Memory B cell (primary cell): ENCODE measurements at places on chromosomes 16 and 17.

- peaks cover 2% of the 10 kb centered on the region for H3K36me3 ChIP-seq
- H3K4me1 ChIP-seq = peaks cover 53% of the 10 kb centered on the region
- no peaks in the 10 kb centered on the region for H3K27me3 ChIP-seq
- H3K4me3 ChIP-seq = peak within 1 kb of the TSS; percentile 96
- H3K27ac ChIP-seq = peak within 1 kb of the TSS; percentile 93
These were observed at the start of gene CISD3 for GRCh38 chr17:38729886-38730525. Gene CISD3, plus strand, starts transcription at chr17:38730341. Its CDS starts 18 bp downstream, at chr17:38730359.

DNA sequence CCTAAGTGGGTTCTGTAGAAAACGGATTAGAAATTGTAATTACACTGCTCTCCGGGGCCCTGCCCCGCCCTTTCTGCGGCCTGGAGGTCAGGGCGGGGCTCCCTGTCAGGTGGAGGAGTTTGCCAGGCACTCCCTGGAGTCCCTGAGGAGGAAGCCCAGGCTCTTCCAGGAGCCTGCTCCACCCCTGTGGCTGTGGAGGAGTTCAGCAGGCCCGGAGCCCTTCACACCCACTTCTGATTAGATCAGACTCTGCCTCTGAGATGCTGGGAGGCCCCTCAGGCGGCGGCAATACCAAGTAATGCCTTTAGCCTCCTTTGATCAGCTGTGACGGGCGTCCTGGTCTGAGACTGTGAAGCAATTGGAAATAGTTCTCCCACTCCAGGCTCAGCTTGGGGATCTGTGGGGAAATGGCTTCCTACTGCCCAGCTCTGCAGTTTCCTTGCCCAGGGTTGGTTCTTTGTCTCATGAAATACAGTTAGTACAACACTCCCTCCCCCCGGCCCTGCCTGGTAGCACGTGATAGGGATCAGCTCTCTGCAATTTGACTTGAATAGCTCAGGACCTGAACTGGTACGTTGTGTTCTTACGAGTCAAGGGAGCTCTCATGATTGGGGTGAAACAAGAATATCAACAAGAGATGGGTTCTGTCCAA is 22.3 kb downstream of the BAIAP2 start:
- DNase-seq = no peak
- no peak overlapping the region for H3K4me3 ChIP-seq
- H3K36me3 ChIP-seq = no peaks in the 10 kb centered on the region

DNA sequence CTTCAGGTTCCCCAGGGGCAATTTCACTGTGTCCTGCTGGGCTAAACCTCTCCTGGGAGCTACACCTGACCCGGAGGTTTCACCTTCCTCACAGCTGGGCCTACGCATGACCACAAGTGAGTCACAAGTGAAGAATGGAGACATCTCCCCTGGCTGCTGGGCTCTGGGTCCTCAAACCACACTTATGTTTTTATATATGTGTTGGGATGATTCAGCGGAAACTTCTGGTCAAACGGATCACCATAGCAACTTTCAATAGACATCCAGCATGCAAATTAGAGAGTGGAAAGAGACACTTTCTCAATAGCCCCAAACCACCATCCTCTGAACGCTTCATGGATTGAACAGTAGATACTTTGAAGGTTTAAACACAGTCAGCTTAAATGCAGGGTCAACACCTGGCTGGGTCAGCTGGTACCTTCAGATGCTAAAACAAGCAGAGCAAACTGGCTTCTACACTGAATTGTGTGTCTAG is 28.0 kb upstream of the MAF start:
- no peaks in the 10 kb centered on the region for H3K4me1 ChIP-seq
- no peak overlapping the region for H3K4me3 ChIP-seq
- H3K27ac ChIP-seq = no peak overlapping the region
- DNase-seq = no peak
- no peaks in the 10 kb centered on the region for H3K36me3 ChIP-seq

GRCh38 chr16:58661199-58661830 is 23.3 kb downstream of the SLC38A7 start:
- no peaks in the 10 kb centered on the region for H3K36me3 ChIP-seq
- H3K27ac ChIP-seq = no peak overlapping the region
- H3K27me3 ChIP-seq = peaks cover 2% of the 10 kb centered on the region
- no peak overlapping the region for H3K4me3 ChIP-seq
- DNase-seq = no peak

DNA sequence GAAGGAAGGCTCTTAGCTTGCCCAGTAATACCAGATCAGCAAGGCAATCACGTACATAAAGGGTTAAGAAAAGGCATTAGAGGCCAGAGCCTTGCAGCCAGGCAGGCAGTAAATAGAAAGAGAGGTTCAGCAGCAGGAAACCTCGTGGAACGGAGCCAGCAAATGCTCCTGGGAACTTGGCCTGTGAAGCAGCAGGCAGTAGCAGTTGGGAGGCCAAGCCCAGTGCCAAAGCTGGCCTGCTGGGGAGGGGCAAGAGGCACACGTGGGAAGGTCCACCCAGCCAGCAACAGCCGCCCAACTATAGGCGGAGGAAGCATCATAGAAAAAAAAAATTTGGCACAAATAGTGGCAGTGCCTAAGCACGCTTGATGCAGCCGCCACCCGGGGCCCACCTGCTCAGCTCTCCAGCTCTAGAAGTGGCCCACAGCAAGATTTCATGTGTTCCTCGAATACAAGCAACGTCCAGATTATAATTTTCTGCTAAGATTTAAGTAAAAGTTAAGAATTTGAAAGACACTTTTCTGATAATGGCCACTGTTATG is 2339.5 kb downstream of the TP53TG3F start:
- DNase-seq = no peak
- H3K36me3 ChIP-seq = no peaks in the 10 kb centered on the region

GRCh38 chr17:81132197-81132540 is 33.1 kb upstream of the PVALEF start:
- no peaks in the 10 kb centered on the region for H3K36me3 ChIP-seq
- H3K4me3 ChIP-seq = no peak overlapping the region
- no peak for DNase-seq
- no peaks in the 10 kb centered on the region for H3K4me1 ChIP-seq
- no peaks in the 10 kb centered on the region for H3K27me3 ChIP-seq

DNA sequence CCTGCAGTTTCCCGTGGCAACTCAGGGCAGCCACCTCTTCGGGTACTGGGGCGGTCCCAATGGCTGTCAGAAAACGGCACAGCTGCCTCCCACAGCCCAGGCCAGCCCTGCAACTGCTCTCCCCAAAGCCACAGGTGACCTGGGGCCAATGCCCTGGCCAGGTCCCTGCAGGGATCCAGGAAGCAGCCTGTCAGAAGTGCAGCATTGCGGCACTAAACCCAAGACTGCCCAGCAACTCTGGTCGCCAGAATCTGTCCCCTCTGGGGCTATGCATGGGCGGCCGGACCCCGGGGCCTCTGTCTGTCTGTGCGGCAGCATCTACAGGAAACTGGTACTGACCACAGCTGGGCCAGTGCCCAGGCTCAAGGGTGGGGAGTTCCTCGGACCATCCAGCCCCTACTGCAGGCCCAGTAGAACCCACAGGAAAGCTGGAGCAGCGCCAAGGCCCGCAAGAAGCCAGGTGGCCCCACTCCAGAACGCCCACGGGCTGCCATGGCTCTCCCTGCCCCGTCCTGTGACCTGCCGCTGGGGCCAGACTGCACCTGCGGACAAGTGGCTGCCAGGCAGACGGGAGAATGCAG is 5.5 kb downstream of the CYBC1 start:
- no peaks in the 10 kb centered on the region for H3K27me3 ChIP-seq
- H3K27ac ChIP-seq = no peak overlapping the region
- H3K4me3 ChIP-seq = no peak overlapping the region

- H3K27ac ChIP-seq = no peak overlapping the region
- H3K4me3 ChIP-seq = no peak overlapping the region
- no peaks in the 10 kb centered on the region for H3K27me3 ChIP-seq
- no peaks in the 10 kb centered on the region for H3K4me1 ChIP-seq
- DNase-seq = no peak
These were observed 824.8 kb upstream of the SOX9 start for GRCh38 chr17:71296005-71296404.

- H3K27me3 ChIP-seq = peaks cover 30% of the 10 kb centered on the region
- no peak overlapping the region for H3K4me3 ChIP-seq
- H3K4me1 ChIP-seq = peaks cover 6% of the 10 kb centered on the region
- DNase-seq = no peak
These were observed 2.2 kb upstream of the CDH5 start for GRCh38 chr16:66364117-66364958.

- no peak overlapping the region for H3K27ac ChIP-seq
- DNase-seq = no peak
- peaks cover 3% of the 10 kb centered on the region for H3K4me1 ChIP-seq
- no peak overlapping the region for H3K4me3 ChIP-seq
- peaks cover 8% of the 10 kb centered on the region for H3K36me3 ChIP-seq
These were observed 67.5 kb downstream of the MARF1 start for GRCh38 chr16:15575293-15576049.

DNA sequence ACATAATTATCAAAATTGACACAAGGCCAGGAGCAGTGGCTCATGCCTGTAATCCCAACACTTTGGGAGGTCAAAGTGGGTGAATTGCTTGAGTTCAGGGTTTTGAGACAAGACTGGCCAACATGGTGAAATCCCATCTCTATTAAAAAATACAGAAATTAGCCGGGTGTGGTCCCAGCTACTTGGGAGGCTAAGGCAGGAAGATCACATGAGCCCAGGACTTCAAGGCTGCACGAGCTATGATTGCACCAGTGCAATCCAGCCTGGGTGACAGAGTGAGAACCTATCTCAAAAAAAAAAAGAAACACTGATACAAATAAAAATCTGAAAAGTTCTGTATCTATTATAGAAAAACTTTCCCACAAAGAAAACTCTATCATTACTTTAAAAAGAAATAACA is 15.5 kb downstream of the MYH10 start:
- H3K36me3 ChIP-seq = peaks cover 2% of the 10 kb centered on the region
- no peak overlapping the region for H3K4me3 ChIP-seq
- H3K4me1 ChIP-seq = no peaks in the 10 kb centered on the region

DNA sequence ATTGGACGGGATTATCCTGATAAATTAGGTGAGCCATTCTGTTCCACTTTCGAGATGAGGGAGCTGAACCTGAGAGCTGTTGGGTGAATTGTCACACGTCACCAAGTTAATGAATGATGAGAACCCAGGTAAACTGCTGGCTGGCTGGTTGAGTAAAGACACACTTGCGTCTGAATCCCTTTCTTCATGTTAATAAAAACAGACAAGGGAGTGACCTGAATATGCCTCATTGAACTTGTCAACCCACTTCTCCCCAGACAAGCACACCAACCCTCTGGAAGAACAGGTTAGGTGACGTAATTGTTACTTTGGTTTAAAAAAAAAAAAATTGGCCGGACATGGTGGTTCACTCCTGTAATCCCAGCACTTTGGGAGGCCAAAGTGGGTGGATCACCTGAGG is 400.9 kb upstream of the CDH5 start:
- H3K4me1 ChIP-seq = no peaks in the 10 kb centered on the region
- H3K27me3 ChIP-seq = no peaks in the 10 kb centered on the region
- no peaks in the 10 kb centered on the region for H3K36me3 ChIP-seq
- no peak overlapping the region for H3K27ac ChIP-seq
- no peak overlapping the region for H3K4me3 ChIP-seq

- H3K4me1 ChIP-seq = peaks cover 2% of the 10 kb centered on the region
- peaks cover 29% of the 10 kb centered on the region for H3K36me3 ChIP-seq
- no peak for DNase-seq
- H3K27ac ChIP-seq = no peak overlapping the region
- no peaks in the 10 kb centered on the region for H3K27me3 ChIP-seq
These were observed 14.9 kb downstream of the LIMD2 start for GRCh38 chr17:63685041-63685440.

GRCh38 chr16:27398894-27399853 is 2.8 kb upstream of the IL21R start:
- H3K27me3 ChIP-seq = peaks cover 3% of the 10 kb centered on the region
- no peak for DNase-seq
- peaks cover 4% of the 10 kb centered on the region for H3K36me3 ChIP-seq
- peak overlapping the region; percentile 54 for H3K4me3 ChIP-seq
- peaks cover 49% of the 10 kb centered on the region for H3K4me1 ChIP-seq

GRCh38 chr16:67661101-67661761 is 471 bp downstream of the PARD6A start:
- peak overlapping the region; percentile 94 for H3K4me3 ChIP-seq
- H3K4me1 ChIP-seq = peaks cover 26% of the 10 kb centered on the region
- no peak for DNase-seq
- no peaks in the 10 kb centered on the region for H3K27me3 ChIP-seq
- H3K27ac ChIP-seq = peak overlapping the region; percentile 94

DNA sequence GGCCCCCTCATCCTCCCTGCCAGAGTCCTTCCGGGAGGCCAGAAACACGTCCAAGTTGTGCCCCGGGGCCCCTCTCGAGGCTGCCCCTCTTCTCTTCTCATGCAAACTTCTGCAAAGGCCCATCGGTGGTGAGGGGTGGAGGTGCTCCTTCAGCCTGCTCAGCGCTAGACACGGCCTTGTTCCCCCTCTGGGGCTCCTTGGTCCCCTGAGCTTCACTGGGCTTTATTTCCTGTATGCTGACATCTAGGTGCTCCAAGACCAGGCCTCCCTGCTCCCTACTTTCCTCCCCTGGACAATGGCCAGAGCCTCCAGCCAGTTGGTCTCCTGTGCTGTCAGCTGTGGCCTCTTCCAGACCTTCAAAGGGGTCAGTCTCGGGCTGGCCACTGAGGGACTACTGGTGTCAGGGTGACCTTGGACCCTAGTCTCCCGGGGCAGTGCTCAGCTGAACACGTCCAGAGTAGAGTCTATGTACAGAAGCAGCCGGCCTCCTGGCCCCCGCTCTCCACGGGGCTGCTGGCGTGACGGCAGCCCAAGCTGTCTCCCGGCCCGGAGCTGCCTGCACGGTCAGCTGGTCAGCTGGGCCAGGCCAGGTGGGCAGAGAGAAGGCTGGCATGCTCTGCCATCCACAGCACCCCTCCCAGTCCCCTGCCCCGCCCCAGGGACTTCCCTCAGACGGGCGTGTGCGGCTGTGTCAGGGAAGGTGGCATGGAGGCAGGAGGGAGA is 1.7 kb upstream of the PRR35 start:
- peaks cover 14% of the 10 kb centered on the region for H3K27me3 ChIP-seq
- H3K27ac ChIP-seq = no peak overlapping the region
- H3K4me3 ChIP-seq = no peak overlapping the region
- H3K36me3 ChIP-seq = peaks cover 2% of the 10 kb centered on the region
- DNase-seq = no peak

GRCh38 chr17:80457236-80457856 is 19.1 kb downstream of the NPTX1 start:
- peaks cover 13% of the 10 kb centered on the region for H3K4me1 ChIP-seq
- no peaks in the 10 kb centered on the region for H3K36me3 ChIP-seq
- no peak for DNase-seq
- peaks cover 26% of the 10 kb centered on the region for H3K27me3 ChIP-seq

DNA sequence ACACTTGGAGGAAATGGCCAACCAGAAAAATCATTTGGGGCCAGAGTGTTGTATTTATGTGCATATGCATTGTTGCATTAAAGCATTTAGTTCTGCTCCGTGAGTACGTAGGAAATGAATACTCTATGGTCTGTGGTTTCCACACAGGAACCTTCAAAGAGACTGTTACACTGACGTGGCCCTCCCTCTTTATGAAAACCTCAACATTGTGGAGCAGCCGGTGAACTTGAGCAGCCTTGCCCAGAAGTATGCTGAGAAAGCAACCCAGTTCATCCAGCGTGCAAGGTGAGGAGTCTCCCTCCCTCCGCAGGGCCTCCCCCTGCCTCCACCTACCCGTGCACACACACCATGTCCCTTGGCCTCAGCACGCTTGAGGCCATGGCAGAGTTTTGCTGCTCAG is 65.2 kb downstream of the ARSG start:
- DNase-seq = no peak
- peaks cover 9% of the 10 kb centered on the region for H3K36me3 ChIP-seq
- H3K27ac ChIP-seq = no peak overlapping the region
- H3K27me3 ChIP-seq = peaks cover 1% of the 10 kb centered on the region

GRCh38 chr16:86381491-86381890 is 128.8 kb upstream of the FOXF1 start:
- H3K4me3 ChIP-seq = no peak overlapping the region
- H3K4me1 ChIP-seq = no peaks in the 10 kb centered on the region
- no peak for DNase-seq
- H3K27me3 ChIP-seq = peaks cover 15% of the 10 kb centered on the region
- H3K27ac ChIP-seq = no peak overlapping the region
- H3K36me3 ChIP-seq = no peaks in the 10 kb centered on the region

- H3K4me1 ChIP-seq = peaks cover 3% of the 10 kb centered on the region
These were observed 12.4 kb downstream of the MRPL58 start for GRCh38 chr17:75024686-75025397.
